ENCODE measurements at places on chromosomes 2 and 18. TPM values are rescaled to one million over a fixed set of nuclear protein-coding genes. Genes with fewer than 3 reads are reported as not detected.

HTR2B gene
- 1.0 TPM for total RNA-seq

RAB6C gene
- total RNA-seq: not detected

PRSS56 gene
- not detected for total RNA-seq

PSMA8 gene
- total RNA-seq: 0.25 TPM

HJURP gene
- not detected for total RNA-seq

CYRIA gene
- 13.2 TPM for total RNA-seq

RPRM gene
- total RNA-seq: 23.4 TPM

TBR1 gene
- not detected for total RNA-seq

GKN2 gene
- not detected for total RNA-seq

FAHD2B gene
- 30.3 TPM for total RNA-seq

CCDC74A gene
- total RNA-seq: 81.5 TPM

COL4A3 gene
- total RNA-seq: 6.8 TPM

MFSD2B gene
- 0.47 TPM for total RNA-seq

CTAGE1 gene
- not detected for total RNA-seq

- no peak for DNase-seq
- H3K27me3 ChIP-seq: no peaks in the 10 kb centered on the region
- H3K27ac ChIP-seq: no peak overlapping the region
- no peaks in the 10 kb centered on the region for H3K4me1 ChIP-seq
- no peak overlapping the region for H3K4me3 ChIP-seq
- H3K36me3 ChIP-seq: no peaks in the 10 kb centered on the region
These were observed 16.9 kb downstream of the PID1 start for GRCh38 chr2:229254206-229254605.

DNA sequence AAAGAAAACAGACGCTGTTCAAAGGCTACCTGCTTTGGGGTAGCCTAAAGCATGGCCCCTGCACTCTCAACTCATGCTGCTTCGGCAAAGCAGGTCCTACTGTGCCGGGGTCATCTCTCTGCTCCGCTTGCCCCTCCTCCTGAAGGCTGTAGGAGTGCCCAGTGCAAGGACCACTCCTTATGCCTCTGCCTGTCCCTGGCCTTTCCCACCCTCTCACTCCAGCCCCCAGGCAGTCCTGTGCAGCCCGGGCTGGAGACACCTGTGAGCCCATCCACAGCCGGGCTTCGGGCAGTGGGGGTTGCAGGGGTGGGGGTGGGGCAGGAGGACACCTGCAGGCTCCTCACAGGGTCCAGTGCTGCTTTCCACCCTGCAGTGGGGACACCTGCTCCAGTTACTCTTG lies 69.1 kb downstream of the ACKR3 start:
- no peak overlapping the region for H3K4me3 ChIP-seq
- DNase-seq: no peak
- no peaks in the 10 kb centered on the region for H3K36me3 ChIP-seq
- H3K4me1 ChIP-seq: peaks cover 2% of the 10 kb centered on the region

GRCh38 chr2:168622559-168622958 lies 166.5 kb downstream of the CERS6 start:
- no peaks in the 10 kb centered on the region for H3K4me1 ChIP-seq
- no peak overlapping the region for H3K4me3 ChIP-seq
- H3K36me3 ChIP-seq: no peaks in the 10 kb centered on the region

- H3K4me1 ChIP-seq: peaks cover 4% of the 10 kb centered on the region
- no peak overlapping the region for H3K27ac ChIP-seq
- H3K36me3 ChIP-seq: no peaks in the 10 kb centered on the region
- H3K27me3 ChIP-seq: no peaks in the 10 kb centered on the region
- DNase-seq: no peak
- H3K4me3 ChIP-seq: no peak overlapping the region
These were observed 143.2 kb upstream of the SETBP1 start for GRCh38 chr18:44537526-44537925.

DNA sequence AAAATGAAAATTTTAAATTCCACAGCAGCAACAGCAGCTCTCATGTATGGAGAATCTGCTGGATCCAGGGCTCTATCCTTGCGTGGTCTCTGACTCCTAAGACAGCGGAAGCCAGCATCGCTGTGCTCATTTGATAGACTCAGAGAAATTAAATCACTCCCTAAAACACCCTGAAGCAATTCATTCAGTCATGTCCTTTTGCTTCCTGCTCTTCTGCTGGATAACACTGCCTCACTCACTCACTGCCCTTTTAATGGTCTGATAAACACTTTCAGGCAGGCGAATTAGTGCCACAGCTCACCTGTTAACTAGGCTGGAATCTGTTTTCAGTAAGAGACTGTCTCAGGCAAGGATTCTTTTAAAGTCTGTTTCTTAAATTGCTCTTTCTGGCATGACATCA lies 10.0 kb downstream of the WIPF1 start:
- no peaks in the 10 kb centered on the region for H3K36me3 ChIP-seq
- H3K4me1 ChIP-seq: peaks cover 5% of the 10 kb centered on the region
- H3K4me3 ChIP-seq: no peak overlapping the region
- DNase-seq: no peak
- H3K27me3 ChIP-seq: no peaks in the 10 kb centered on the region
- H3K27ac ChIP-seq: no peak overlapping the region

DNA sequence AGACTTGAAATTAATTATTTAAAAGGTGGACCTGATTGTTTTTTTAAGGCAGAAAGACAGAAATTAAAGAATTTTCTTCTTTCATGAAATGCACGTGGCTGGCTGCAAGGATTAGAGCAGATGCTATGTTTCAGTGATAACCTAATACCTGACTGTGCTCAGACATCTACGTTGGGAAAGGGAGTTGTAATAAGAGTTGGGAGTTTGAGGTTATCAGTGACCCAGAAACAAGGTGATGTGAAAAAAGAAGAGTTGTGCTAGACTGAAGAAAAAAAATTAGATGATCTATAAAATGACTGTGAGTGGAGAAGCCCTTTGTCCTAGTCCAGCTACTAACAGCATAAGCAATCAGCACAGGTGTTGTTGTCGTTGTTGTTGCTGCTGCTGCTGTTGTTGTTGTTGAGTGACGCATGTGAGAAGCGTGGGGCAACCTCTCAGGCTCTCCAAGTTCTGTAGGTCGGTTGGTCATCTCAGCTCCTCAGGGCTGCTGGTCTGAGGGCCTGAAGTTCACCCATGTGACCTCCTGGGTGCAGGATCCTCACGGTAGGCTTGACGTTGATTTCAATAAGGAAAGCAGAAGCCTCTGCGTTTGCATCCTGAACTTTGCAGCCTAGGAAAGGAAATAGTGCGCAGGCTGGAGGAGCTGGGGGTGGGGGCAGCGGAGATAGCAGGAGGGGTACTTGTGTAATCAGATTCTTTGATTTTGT lies 7.6 kb downstream of the POU3F3 start:
- no peaks in the 10 kb centered on the region for H3K36me3 ChIP-seq
- peaks cover 5% of the 10 kb centered on the region for H3K27me3 ChIP-seq
- DNase-seq: no peak

DNA sequence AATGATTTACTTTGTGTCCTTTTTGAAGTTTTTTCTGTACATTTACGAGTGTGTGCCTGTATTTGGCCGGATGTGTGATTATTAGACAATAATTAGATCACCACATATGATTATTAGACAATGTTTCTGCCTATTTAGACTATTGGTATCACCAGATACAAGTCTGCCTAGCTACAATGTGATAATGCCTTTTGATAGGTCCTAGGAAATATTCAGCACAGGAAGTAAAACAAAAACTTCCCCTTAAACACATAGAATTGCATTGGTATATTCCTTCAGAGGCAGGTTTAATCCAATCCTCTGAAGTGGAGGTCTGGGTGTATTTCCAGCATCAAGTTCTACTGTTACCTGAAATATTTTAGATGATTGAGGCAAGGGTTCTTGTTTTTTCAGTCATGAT lies 275.1 kb downstream of the TGIF1 start:
- H3K4me3 ChIP-seq: no peak overlapping the region
- no peak overlapping the region for H3K27ac ChIP-seq
- H3K4me1 ChIP-seq: peaks cover 2% of the 10 kb centered on the region
- DNase-seq: no peak
- H3K36me3 ChIP-seq: no peaks in the 10 kb centered on the region

- H3K4me3 ChIP-seq: no peak overlapping the region
- no peak for DNase-seq
- no peaks in the 10 kb centered on the region for H3K4me1 ChIP-seq
These were observed 259.3 kb downstream of the NEDD4L start for GRCh38 chr18:58303363-58303762.

DNA sequence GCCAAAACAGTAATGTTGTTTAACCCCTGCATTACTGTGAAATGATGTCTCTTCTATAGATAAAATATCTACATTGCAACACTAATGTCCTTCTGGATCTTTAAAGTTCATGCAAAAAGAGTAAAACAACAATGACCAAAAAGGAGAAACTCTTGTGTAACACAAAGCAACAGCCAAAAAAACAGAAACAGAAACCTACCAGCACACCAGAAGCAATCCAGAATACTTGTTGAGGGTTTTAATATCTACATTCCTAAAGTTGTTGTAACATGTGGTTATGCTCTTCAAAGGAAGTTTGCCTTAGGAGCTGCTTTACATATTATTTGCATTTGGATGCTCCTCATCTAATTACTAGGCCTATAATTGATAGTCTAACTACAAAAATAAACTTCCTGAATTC lies 157.2 kb downstream of the BABAM2 start:
- H3K36me3 ChIP-seq: no peaks in the 10 kb centered on the region
- H3K4me3 ChIP-seq: no peak overlapping the region
- H3K27me3 ChIP-seq: no peaks in the 10 kb centered on the region

DNA sequence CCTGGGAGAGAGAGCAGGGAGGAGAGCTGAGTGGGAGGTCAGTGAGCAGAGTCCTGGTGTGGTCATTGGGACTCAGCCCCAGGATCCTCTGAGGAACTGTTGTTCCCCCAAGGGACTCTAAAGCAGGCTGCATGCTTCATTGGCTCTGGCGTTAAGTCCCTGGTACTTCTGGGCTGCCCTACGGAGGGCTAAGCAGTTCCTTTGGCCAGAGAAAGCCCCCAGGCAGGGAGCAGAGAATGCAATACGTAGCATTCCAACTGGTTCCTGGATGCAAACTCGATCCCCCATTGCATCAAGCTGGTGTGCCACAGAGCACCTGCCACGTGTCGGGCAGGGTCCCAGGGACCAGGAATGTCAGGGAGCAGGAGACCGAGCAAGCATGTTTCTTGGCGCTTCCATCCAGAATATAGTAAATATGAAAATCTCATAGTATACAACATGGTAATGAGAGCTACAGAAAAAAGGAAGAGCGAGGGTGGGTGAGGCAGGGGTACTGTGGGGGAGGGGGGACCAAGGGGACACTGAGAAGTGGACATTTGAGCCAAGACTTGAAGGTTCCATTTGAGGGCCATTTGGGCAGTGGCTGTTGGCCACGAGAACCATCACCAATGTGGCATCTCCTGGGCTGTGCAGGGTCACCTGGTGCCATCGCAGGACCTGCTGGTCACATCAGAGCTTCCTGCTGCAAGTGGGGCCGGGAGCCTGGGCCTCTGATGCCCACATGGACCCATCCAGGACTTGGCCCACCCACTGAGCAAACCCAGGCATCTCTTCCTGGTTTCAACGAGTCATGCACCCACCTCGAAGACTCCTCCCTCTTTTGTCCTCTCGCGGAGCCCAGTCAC lies 160.4 kb downstream of the ASB1 start:
- DNase-seq: no peak
- no peak overlapping the region for H3K27ac ChIP-seq
- H3K4me1 ChIP-seq: no peaks in the 10 kb centered on the region
- no peaks in the 10 kb centered on the region for H3K27me3 ChIP-seq
- no peak overlapping the region for H3K4me3 ChIP-seq
- H3K36me3 ChIP-seq: no peaks in the 10 kb centered on the region

- H3K36me3 ChIP-seq: no peaks in the 10 kb centered on the region
- DNase-seq: no peak
- no peaks in the 10 kb centered on the region for H3K27me3 ChIP-seq
These were observed 3.5 kb downstream of the SNTG2 start for GRCh38 chr2:953975-954686.

DNA sequence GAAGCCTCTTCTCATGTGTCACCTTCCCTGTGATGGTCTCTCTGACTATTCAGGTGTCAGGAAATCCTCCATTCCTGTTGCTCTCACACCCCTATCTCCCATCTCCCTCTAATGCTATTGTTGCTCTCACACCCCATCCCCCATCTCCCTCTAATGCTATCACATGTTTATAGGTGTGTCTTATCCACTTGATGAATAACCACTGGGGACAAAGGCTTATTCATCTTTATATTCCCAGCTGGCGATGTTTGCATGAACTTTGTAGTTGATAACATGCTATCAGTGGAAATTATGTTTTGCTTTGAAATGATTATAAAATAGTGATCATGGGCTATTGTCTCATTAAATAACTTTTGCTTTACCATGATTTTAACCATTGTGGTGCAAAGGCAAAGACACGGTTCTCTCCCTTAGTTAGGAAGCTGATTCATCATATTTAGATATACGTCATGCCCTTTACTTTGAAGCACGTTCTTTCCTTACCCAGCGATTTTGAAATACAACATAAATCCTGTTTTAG lies 220.5 kb downstream of the PMAIP1 start:
- no peak for DNase-seq
- no peaks in the 10 kb centered on the region for H3K4me1 ChIP-seq
- no peaks in the 10 kb centered on the region for H3K36me3 ChIP-seq
- H3K4me3 ChIP-seq: no peak overlapping the region

GRCh38 chr2:48715042-48715899 lies 40.3 kb downstream of the LHCGR start:
- H3K27me3 ChIP-seq: no peaks in the 10 kb centered on the region
- H3K27ac ChIP-seq: no peak overlapping the region
- no peaks in the 10 kb centered on the region for H3K4me1 ChIP-seq
- no peak overlapping the region for H3K4me3 ChIP-seq
- no peaks in the 10 kb centered on the region for H3K36me3 ChIP-seq

DNA sequence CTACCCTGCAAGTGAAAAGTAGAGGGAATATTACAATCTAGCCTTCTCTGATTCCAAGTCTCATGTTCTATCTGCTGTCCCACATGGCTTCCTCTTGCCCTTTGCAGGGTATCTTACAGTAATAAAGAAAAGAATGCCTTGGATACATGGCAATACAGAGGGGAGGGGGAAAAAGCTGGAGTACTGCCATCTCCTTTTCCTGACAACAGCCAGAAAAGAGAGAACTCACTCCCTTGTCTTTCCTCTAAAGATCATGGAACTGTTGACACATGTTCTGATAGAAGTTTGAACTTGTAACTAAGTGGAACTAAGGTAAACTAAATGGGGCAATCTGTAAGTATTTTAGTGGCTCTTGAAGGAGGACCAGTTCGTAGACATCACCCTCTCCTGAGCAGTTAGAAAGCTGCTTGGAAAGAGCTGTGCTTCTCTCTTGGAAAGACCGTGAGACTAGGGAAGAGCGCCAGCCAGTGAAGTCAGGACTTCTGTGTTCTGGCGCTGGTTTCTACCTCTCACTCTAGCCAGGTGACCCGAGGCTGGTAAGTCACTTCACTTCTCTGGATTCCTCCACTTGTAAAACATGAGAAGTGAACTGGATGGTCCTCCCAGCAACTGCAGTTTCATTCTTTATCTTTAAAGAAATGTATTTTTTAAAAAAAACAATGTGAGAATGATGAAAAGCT lies 242.3 kb upstream of the FOSL2 start:
- peaks cover 3% of the 10 kb centered on the region for H3K4me1 ChIP-seq
- no peak overlapping the region for H3K4me3 ChIP-seq
- H3K27me3 ChIP-seq: no peaks in the 10 kb centered on the region
- H3K36me3 ChIP-seq: no peaks in the 10 kb centered on the region
- no peak for DNase-seq
